ENCODE measurements at places on chromosomes 7 and 10.

- DNase-seq = no peak
Measured at GRCh38 chr10:103254113-103254512, 8.4 kb downstream of the RPEL1 start.

GRCh38 chr7:100444311-100445278 lies 8.3 kb upstream of the PPP1R35 start:
- no peak for DNase-seq

DNA sequence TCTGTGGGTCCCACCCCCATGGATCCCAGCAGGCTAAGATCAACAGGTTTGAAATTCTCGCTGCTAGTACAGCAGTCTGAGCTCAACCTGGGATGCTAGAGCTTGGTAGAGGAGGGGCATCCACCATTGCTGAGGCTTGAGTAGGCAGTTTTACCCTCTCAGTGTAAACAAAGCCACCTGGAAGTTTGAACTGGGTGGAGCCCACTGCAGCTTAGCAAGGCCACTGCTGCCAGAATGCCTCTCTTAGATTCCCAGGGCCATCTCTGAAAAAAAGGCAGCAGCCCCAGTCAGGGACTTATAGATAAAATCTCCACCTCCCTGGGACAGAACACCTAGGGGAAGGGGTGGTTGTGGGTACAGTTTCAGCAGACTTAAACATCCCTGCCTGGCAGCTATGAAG lies 190.0 kb upstream of the CACNA2D1 start:
- DNase-seq = no peak

GRCh38 chr7:81871606-81872265 lies 101.9 kb upstream of the HGF start:
- no peak for DNase-seq

DNA sequence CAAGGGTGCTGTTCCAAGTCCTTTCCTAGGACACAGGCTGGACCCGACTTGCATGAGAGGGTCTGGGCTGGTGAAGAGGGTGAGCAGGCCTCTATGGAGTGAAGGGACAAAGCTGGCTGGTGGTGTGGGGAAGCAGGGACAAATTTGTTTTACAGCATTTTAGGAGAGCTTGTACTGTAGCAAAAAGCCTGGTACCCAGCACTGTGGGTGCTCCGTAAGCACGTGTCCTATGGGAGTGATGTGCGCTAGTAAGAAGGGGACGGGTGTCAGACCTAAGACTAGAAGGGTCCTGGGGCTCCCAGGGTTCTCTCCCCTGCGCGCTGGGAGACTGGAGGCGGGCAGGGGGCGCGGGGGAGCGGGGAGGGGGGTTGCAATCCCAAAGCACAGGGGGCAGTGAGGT lies 391 bp downstream of the NOBOX start:
- DNase-seq = no peak

Measured in mucosa of gallbladder (tissue), 1 donor.